ENCODE measurements at places on chromosomes 4 and X. TPM values are rescaled to one million over a fixed set of nuclear protein-coding genes. Genes with fewer than 3 reads are reported as not detected.

The XPNPEP2 gene
- 0.03 TPM for polyA plus RNA-seq

The PRRG3 gene
- polyA plus RNA-seq: not detected

The RTL5 gene
- polyA plus RNA-seq: 0.99 TPM

The NDST3 gene
- polyA plus RNA-seq: 0.05 TPM

The SEC31A gene
- 226 TPM for polyA plus RNA-seq

The FATE1 gene
- not detected for polyA plus RNA-seq

The AADAT gene
- 1.8 TPM for polyA plus RNA-seq

The GAB3 gene
- 6.1 TPM for polyA plus RNA-seq

The SMR3B gene
- polyA plus RNA-seq: not detected

The SPATA18 gene
- polyA plus RNA-seq: 2.7 TPM

The HSFX4 gene
- not detected for polyA plus RNA-seq

The DUSP9 gene
- 0.04 TPM for polyA plus RNA-seq

The NOCT gene
- 7.9 TPM for polyA plus RNA-seq

The CSAG3 gene
- polyA plus RNA-seq: not detected

The GRIPAP1 gene
- polyA plus RNA-seq: 25.3 TPM

The TRIM2 gene
- polyA plus RNA-seq: 6.8 TPM

The IRF2 gene
- polyA plus RNA-seq: 25.8 TPM

The FAT4 gene
- 15.1 TPM for polyA plus RNA-seq

The MAGEB2 gene
- polyA plus RNA-seq: not detected

The NWD2 gene
- polyA plus RNA-seq: not detected

The POU3F4 gene
- not detected for polyA plus RNA-seq

The ARSH gene
- polyA plus RNA-seq: not detected
